Activated naive CD8-positive, alpha-beta T cell treated with anti-CD3 and anti-CD28 coated beads, Interleukin-2, amount 10 ng/mL, durations not matched to agents 7 days and 5 days (primary cell): ENCODE measurements at places on chromosomes 11 and 22.

DNA sequence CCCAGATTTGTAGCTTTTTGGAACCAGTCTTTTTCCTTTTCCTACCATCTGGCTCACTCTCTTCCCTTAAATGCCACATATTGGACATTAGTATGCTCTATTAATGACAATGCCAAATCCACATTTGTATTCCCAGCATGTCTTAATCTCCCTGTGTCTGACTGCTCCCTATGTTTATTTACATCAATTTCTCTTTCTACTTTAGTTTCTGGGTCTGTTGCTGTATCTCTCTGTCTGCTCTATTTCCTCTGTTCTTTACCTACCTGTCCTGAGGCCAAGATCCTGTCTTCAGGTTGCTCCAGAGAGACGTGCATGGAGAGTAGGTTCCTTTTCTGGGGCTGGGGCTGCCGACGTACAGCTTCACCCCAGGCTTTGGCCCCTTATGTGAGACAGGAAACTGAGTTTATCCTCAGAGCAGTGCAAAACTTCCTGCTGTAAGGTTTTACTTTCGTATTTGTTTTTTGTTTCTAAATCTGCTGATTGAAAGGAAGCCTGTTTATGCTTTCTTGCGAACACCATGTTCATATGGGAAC is 25.6 kb downstream of the OR2AG2 start:
- DNase-seq: peak; percentile 52

GRCh38 chr11:9380773-9381172 is 3.7 kb upstream of the IPO7 start:
- no peak for DNase-seq

DNA sequence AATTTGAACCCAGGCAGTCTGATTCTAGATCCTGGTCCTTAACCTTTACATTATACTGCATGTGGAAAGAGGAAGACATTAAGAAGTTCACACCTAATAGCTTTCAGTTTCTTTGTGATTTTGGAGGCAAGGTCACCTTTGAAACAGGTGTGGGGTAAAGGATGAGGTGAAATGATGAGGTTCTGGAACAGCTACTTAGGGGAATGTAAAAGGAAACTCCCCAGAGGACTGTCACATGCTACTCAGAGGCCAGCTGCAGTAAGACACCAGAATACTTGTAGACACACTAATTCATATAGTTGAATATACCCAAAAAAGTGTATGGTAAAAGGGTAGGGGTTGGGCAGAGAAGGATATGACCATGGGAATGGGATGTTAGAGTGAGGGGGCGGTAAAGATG is 5.4 kb downstream of the APIP start:
- DNase-seq: no peak

DNA sequence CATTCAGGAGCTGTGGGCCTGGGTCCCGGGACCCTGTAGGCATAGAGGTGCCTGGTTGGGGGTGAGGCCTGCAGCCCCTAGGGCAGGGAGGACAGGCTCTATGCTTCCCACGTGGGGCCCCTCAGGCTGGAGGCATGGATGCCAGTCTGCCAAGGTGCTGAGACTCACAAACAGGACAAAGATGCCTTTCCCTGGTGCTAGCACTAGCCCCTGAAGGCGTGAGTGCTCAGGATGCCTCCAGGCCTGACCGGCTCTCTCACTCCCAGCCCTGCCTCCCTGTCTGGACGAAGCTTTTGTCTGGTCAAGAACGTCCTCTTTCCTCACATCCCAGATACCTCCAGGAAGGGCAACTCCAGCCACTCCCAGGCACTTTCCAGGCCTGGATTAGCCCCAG is 2.1 kb downstream of the CDC42BPG start:
- DNase-seq: no peak

- DNase-seq: no peak
These were observed 3.8 kb upstream of the C11orf91 start for GRCh38 chr11:33704240-33705002.
